ENCODE measurements at places on chromosomes 3 and 15. TPM values are rescaled to one million over a fixed set of nuclear protein-coding genes. Genes with fewer than 3 reads are reported as not detected.

DNA sequence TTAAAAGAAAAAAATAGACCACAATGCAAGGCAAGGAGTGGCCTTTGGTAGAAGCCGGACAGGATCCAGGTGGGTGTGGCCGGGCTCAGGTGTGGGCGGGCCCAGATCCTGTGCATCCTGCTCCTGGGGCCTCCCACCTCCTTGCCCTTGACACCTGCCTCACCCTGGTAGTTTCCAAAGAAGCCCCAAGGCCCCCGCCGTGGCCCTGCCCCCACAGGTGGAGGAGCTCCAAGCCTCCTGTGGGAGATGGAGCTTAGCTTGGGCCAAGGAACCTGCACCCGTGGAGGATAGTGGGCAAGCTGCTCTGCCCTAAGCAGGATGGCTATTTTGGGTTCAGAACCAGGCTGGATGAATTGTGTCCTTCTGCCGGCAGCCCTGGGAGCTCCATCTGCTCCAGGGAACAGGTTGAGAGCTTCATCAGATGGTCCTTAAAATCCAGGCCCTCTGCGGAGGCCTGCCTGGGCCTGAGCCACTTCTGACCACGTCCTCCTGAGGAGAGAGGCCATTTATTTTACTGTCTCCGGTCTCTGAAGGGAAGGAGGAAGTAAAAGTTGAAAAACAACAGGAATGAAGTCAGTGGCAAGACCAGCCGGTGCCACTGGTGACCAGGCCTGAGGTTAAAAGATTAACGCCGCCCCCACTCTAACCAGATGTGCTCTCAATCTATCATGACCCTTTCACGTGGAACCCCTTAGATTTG, 53.9 kb upstream of the KLF13 start:
- DNase-seq: no peak

TM4SF4 gene
- polyA plus RNA-seq: 2.5 TPM

GRCh38 chr3:78908236-78908635, 859.6 kb downstream of the ROBO1 start:
- no peak for DNase-seq

DNA sequence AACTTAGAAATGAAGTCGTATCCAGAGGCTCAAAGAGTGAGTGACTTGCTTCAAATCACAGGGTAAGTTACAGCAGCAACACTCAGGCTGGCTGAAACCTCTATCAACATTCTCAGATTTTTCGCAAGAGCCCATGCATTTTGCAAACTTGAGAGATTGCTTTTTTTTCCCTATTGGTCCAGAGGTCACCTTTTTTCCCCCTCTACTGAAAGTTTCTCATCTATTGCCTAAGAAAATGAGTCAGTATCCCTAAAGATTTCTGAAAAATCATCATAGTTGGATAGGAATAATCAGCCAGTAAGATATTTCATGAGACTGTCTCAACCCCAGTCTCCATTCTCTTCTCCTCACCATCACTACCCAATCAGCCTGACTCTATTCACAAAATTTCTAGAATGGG, 410.6 kb downstream of the FOXP1 start:
- DNase-seq: no peak

DNA sequence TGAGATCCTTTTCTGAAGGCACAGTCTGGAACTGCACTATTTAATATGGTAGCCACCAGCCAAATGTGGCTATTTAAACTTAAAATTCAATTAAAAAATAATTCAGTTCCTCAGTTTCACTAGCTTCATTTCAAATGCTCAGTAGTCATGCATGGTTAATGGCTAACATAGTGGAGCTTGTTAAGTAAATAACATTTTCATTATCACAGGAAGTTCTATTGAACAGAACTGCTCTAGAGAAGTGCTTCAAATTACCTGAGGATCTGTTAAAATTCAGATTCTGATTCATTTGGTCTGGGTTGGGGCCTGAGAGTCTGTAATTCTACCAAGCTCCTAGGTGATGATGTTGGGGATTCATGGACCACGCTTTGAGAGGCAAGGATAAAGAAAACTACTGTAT, 109.6 kb upstream of the THRB start:
- no peak for DNase-seq

LMCD1 gene
- 27.0 TPM for polyA plus RNA-seq
